Epithelial cell of esophagus (primary cell): ENCODE measurements at places on chromosomes 7 and 10.
A peak's percentile ranks its signal among the peaks of the same experiment; 100 is the strongest.

DNA sequence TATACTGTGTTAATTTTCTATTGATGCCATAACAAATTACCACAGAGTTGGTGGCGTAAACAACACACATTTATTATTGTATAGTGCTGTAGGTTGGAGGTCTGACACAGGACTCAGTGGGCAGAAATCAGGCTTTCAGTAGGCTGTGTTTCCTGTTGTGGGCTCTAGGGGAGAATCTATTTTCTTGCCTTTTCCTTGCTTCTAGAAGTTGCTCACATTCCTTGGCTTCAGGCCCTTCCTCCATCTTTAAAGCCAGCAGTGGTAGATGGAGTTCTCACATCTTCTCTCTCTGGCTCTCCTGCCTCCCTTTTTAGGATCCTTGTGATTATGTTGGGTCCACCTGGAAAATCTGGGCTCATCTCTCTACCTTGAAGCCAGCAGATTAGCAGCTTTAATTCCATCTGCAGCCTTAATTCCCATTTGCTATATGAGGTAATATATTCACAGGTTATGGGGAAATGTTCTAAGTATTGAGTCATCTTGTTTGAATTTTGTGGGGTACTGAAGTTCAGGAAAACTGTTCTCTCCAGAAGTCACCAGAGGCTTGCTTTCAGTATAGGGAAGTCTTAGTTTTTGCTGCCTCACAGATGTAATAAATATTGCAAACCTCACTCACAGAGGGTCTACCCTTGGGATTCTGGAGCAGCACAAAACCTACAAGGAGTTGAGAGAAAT lies 38.9 kb downstream of the CCNY start:
- peak; percentile 26 for DNase-seq

GRCh38 chr10:59336632-59337031 lies 25.7 kb downstream of the FAM13C start:
- peak; percentile 24 for DNase-seq

- no peak for DNase-seq
Observed at GRCh38 chr10:86153751-86154150, 212.8 kb downstream of the GRID1 start.

DNA sequence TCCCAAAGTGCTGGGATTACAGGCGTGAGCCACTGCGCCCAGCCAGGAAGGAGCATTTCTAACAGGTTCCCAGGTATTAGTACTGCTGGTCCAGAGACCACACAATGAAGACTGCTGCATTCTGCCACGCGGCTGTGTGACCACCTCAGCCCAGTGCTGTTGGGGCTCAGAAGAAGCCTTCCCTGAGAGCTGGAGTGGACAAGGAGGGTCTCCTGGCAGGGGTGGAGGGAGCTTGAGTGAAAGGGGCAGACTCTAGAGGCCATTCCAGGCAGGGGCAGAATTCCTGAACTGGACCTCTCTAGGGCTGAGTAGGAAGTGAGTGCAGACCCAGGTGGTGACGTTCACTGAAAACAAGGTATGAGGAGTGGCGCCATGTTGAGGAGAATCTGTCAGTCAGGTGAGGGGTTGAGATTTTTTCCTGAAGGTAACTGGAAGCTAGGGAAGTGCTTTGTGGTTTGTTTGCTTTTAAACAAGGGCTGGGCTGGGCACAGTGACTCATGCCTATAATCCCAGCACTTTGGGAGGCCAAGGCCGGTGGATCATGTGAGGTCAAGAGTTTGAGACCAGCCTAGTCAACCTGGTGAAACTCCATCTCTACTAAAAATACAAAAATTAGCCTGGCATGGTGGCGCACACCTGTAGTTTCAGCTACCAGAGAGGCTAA lies 67.6 kb downstream of the TACC2 start:
- peak; percentile 84 for DNase-seq

- peak; percentile 77 for DNase-seq
Observed at GRCh38 chr10:126634911-126635310, 35.6 kb downstream of the C10orf90 start.
